ENCODE measurements at places on chromosomes 16 and 17. TPM values are rescaled to one million over a fixed set of nuclear protein-coding genes. Genes with fewer than 3 reads are reported as not detected.

Gene CEP112
- total RNA-seq = 12.3 TPM

Gene NR1D1
- total RNA-seq = 0.65 TPM

Gene MFSD6L
- total RNA-seq = 0.13 TPM

Gene NAE1
- total RNA-seq = 47.7 TPM

Gene KRTAP1-5
- not detected for total RNA-seq

Gene CLEC18B
- total RNA-seq = 0.49 TPM

Gene PTX4
- total RNA-seq = 0.13 TPM

Gene C17orf50
- total RNA-seq = not detected

Gene TMEM220
- total RNA-seq = 1.1 TPM

Gene HOXB5
- 0.25 TPM for total RNA-seq

Gene NTN3
- 0.13 TPM for total RNA-seq

Gene LRRC37A
- 0.81 TPM for total RNA-seq

Gene TNP2
- not detected for total RNA-seq

Gene MSI2
- 13.0 TPM for total RNA-seq

Gene SMIM36
- total RNA-seq = not detected

Gene TPSD1
- total RNA-seq = not detected

Gene PITPNM3
- 0.16 TPM for total RNA-seq

Gene DDX42
- 42.3 TPM for total RNA-seq

Gene SLC47A2
- total RNA-seq = not detected

Gene RCVRN
- total RNA-seq = not detected

Gene CCT6B
- 0.16 TPM for total RNA-seq

Gene CDH1
- not detected for total RNA-seq

Gene RRAD
- total RNA-seq = 2.1 TPM

Gene P2RX1
- not detected for total RNA-seq

Gene CA7
- not detected for total RNA-seq

Gene GRB7
- total RNA-seq = 0.16 TPM

Gene KRT31
- not detected for total RNA-seq

Gene C17orf107
- 1.1 TPM for total RNA-seq

Gene SMIM5
- total RNA-seq = not detected

Gene ADGRG3
- total RNA-seq = 1.8 TPM

Gene SPHK1
- total RNA-seq = 52.5 TPM

Gene PABPN1L
- total RNA-seq = not detected

Gene EME1
- total RNA-seq = 2.9 TPM

Gene KRT20
- total RNA-seq = not detected

Gene FLYWCH2
- 59.3 TPM for total RNA-seq

Gene GDPD1
- total RNA-seq = 3.1 TPM

Gene IGFBP4
- 316 TPM for total RNA-seq

Gene ECI1
- 19.2 TPM for total RNA-seq

Gene C1QTNF8
- total RNA-seq = not detected

Gene PRDM7
- not detected for total RNA-seq

Gene LONP2
- 48.1 TPM for total RNA-seq

Gene ABCC12
- total RNA-seq = not detected

Gene PLEKHH3
- 5.8 TPM for total RNA-seq

Gene HOXB7
- 6.9 TPM for total RNA-seq

Gene ANKFN1
- not detected for total RNA-seq

Gene KRTAP4-5
- total RNA-seq = not detected

Gene FBXW10B
- total RNA-seq = 0.32 TPM

Gene CLCN7
- 44.7 TPM for total RNA-seq

Gene ACSF3
- 18.6 TPM for total RNA-seq

Gene LYZL6
- total RNA-seq = not detected

Gene LGALS9
- total RNA-seq = 19.4 TPM

Gene AOC2
- 0.69 TPM for total RNA-seq

Measured in bladder microvascular endothelial cell (primary cell).